ENCODE measurements at places on chromosomes 1 and 21. TPM values are rescaled to one million over a fixed set of nuclear protein-coding genes. Genes with fewer than 3 reads are reported as not detected.

GRCh38 chr1:87968197-87968955, 639.7 kb downstream of the LMO4 start:
- no peak for DNase-seq

GRCh38 chr1:172662464-172663109, 3.7 kb downstream of the FASLG start:
- DNase-seq = peak; percentile 56

GRCh38 chr1:33925586-33925985, 61.7 kb downstream of the HMGB4 start:
- DNase-seq = no peak

GRCh38 chr1:62682531-62682930, 5.7 kb downstream of the DOCK7 start:
- no peak for DNase-seq

DNA sequence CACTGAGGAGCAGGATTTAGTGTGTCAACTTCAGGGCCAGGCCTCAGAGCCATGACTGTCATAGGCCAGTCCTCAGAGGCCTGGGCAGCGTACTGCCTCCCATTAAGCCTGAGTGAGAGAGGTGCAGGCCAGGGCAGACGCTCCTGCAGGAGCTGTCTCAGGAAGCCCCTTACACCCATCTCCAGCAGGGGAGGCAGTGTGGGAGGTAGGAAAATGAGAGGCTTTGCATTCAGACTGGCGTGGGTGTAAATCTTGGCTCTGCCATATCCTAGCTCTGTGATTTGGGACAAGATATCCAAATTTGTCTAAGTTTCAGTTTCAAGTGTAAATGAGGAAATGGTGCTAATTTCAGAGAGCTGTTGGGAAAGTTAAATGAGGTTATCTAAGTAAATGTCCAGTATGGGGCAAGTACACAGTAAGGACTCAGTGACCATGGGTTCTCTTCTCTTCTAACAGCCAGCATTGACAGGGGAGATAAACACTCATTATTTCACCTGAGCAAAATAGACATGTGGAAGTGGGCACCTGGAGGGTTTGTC, 184.1 kb downstream of the ZSCAN20 start:
- DNase-seq = no peak

DNA sequence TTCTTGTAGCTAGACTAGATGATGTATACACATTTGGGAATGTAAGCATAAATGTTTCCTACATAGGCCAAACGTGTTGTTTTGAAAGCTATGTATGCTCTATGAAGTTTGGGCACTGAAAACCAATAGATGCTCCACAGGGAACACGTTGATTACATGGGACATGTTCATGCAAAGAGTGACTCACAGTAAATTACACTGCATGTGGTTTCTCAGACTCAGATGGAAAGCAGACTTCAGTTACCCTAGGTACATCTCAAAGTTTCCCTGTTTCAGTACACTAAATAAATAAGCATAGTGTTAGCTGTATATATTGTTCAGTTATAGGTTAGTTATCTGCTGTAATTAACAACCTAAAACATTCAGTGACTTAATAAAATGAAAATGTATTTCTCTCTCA, 301.9 kb upstream of the RUNX1 start:
- DNase-seq = no peak

DNA sequence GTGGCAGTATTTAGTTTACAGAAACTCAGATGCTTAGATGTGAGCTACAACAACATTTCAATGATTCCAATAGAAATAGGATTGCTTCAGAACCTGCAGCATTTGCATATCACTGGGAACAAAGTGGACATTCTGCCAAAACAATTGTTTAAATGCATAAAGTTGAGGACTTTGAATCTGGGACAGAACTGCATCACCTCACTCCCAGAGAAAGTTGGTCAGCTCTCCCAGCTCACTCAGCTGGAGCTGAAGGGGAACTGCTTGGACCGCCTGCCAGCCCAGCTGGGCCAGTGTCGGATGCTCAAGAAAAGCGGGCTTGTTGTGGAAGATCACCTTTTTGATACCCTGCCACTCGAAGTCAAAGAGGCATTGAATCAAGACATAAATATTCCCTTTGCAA, 59.7 kb upstream of the ZNF326 start:
- no peak for DNase-seq

DNA sequence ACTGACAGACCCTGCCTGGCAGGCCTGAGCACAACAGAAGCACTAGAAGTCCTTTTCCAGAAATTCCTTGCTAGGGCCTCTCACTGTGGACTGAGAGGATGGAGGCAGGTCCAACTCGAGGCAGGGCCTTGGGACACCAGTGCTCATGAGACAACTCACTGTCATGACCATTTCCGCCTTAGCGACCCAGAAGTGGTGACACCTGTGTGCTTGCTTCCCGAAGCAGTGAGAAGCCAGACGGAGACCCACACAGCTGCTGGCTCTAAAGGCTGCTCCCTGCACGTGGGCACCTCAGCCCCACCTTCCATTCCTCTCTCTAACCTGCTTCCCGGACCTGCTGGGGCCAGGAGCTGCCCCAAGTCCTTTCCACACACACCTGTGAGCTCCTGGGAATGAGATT, 33.0 kb downstream of the KCNC4 start:
- DNase-seq = no peak

Gene LRRC38
- not detected for polyA plus RNA-seq

Gene CYB5RL
- 7.9 TPM for polyA plus RNA-seq

Gene PRAMEF4
- not detected for polyA plus RNA-seq

Measured in B cell (primary cell).